ENCODE measurements at places on chromosomes 7 and 10.

- DNase-seq = no peak
These were observed 168.2 kb downstream of the SKAP2 start for GRCh38 chr7:26696161-26696560.

GRCh38 chr7:27068259-27068658 is 27.5 kb downstream of the HOXA1 start:
- no peak for DNase-seq

DNA sequence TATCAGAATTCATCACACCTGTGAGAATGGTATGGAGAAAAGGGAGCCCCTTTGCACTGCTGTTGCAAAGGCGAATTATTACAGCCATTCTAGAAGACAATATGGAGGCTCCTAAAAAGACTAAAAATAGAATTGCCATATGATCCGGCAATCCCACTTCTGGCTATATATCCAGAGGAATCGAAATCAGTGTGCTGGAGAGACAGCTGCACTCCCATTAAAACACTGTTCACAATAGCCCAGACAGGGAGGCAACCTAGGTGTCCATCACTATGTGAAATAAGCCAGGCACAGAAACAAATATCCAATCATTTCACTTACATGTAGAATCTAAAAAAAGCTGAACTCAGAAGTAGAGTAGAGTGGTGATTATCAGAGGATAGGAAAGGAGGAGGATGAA is 26.0 kb upstream of the GJD4 start:
- DNase-seq = no peak

GRCh38 chr10:112589081-112589480 is 142.1 kb downstream of the VTI1A start:
- no peak for DNase-seq

- DNase-seq = no peak
These were observed 57.7 kb downstream of the DNAJB6 start for GRCh38 chr7:157394246-157395191.

- no peak for DNase-seq
These were observed 44.6 kb upstream of the BET1 start for GRCh38 chr7:94048755-94049154.

DNA sequence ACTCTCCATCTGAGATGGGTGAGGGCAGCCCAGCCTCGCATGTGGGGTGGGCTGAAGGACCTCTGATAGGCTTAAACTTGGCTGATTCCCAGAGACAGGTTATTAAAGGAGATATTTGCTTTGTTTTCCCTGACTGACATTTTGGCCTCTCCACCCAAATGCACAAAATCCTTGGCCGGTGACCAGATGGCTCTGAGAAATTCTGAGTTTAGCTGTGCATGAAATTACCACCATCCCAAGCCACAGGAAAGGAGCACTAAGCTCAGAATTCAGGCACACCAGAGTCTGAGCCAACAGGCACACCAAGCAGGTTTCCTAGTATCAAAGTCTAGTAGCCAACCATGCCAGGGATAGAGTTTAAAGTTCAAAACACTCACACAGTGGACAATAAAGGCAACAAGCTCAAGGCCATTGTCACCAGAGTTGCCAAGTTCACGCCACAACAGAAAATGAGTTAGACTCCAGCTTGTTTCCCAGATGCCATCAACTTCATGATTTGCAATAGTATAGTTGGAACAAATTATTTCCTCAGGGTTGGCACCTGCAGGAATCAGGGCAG is 387.6 kb downstream of the KCNMA1 start:
- no peak for DNase-seq

- DNase-seq = peak; percentile 27
These were observed 547.4 kb downstream of the PHTF2 start for GRCh38 chr7:78345979-78346378.

- DNase-seq = no peak
These were observed 107.0 kb downstream of the VIM start for GRCh38 chr10:17335065-17335464.

DNA sequence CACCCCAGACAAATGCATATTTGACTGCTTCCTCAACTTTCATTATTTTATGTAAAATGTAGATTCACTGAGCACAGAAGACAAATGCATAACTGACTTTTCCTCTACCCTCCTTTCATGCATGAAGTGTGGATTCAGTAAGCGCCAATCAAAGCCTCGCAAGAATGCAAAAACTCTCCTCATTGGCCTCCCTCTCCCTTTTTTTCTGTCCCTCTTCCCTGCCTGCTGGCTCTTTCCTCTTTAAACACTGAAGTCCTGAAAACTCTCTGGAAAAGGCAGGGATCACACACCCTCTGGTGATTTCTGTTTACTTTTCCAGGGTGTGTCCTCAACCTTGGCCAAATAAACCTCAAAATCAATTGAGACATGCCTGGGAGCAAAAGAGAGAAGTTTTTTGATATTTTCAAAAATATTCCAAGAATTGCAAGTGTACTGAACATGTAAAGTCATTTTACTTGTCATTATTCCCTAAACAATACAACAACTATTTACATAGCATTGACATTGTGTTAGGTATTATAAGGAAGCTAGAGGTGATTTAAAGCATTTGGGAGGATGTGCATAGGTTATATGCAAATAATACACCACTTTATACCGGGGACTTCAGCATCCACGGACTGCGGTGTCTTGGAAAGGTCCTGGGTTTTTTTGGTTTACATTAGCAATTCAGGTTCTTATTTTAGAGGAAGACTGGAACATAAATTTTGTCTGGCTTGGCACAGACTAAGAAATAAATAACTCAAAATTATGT is 71.4 kb downstream of the SEC61G start:
- no peak for DNase-seq

- DNase-seq = no peak
These were observed 164.7 kb upstream of the PLXDC2 start for GRCh38 chr10:19651549-19651948.

GRCh38 chr7:128384726-128385125 is 23.2 kb upstream of the PRRT4 start:
- DNase-seq = no peak

- no peak for DNase-seq
These were observed 451 bp downstream of the SRRT start for GRCh38 chr7:100875356-100875751.

- DNase-seq = no peak
These were observed 694 bp upstream of the WASL start for GRCh38 chr7:123749537-123749857.

- no peak for DNase-seq
These were observed 257.7 kb upstream of the GLI3 start for GRCh38 chr7:42494736-42495135.

DNA sequence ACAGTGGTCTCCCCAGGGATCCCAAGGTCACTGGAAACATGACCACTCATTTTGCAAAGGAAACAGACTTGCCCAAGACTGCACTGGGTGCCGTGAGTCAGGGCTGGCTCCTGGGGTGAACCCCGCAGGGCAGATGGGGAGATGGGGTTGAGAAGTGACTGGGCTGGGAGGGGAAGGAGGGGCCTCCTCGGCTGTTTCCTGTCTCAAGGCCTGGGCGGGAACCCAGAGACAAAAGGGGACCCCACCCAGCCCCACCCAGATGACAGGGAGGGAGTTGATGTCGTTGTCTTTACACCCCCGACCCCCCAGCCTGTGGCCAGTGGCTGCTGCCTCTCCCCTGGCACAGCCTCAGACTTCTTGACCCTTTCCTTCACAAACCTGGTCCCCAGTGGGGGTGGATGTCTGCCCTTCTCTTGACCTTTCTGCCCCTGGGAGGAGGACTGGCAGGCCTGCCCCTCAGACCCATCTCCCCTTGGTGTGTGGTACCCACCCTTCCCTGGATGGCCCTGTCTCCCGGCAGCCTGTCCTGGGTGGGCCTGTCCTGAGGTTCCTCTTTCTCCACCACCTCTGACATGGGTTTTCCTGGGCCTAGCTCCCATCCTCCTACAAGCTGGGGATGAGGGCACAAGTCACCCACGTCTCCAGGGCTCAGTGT is 1.4 kb downstream of the MYO1G start:
- no peak for DNase-seq

DNA sequence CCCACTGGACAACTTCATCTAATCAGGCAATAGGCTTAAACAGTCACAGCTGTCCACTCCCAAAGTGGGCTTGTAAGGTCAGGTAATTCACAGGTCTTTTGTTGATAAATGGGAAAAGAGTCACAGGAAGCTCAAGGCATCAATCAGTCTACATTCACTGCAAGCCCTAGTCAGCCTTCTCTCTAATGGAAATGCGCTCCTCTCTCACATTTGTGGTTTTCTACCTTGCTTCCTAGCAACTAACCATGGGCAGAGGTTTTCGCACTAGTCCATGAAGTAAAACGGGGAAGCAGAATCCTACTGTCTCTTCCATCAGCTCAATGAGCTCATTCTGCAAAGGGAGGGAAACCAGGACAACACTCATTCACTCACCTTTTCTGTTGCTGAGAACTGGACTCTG is 53.5 kb upstream of the APBB1IP start:
- DNase-seq = no peak

- no peak for DNase-seq
These were observed 199.2 kb upstream of the SEMA3A start for GRCh38 chr7:84393786-84394185.

- no peak for DNase-seq
These were observed 76.7 kb downstream of the MACC1 start for GRCh38 chr7:20140291-20141001.

DNA sequence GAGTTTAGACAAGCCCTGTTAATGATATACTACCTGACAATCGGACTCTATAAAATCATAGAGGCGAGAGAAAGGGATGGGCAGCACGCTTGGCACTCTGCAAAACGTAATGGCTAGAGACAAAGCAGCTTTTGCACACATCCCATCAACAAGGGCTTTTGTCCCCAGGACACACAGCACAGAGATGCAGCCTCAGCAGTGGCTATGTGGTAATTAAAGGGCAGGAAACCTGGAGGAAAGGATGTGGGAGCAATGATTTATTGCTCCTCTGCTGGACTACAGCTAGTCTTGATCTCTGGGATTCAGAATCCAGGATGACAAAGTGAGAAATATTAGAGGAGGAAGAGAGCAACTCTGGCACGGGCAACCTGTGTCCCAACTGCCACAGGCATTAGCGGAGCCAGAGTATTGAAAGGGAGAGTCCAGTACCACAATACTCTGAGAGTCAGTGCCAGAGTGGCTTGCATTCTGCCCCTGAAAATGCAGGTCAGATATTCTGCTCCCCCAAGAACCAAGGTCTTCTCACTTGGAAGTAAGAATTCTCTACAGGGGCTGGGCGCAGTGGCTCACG is 96.5 kb downstream of the ARMH3 start:
- DNase-seq = no peak

DNA sequence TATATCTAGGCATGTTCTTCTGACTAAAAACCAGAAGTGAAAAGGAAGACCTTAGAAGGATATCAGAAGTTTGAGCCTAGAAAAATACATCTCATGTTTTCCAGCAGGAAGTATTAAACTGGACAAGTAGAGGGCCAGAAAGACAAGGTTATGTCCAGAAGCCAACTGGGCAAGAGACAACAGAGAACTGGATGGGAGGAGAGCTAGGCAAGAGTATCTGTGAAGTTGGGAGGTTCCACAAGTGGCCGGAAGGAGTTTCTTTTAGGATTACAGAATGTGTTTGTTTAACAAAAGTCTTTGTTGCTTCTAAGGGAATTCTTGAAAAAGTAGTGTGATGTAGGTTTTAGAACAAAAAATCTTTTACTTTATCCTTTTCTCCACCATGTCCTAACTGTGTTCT is 86.4 kb downstream of the CYP26A1 start:
- DNase-seq = no peak

Data from HEK293T (cell line).